ENCODE measurements at places on chromosomes 7 and 10. TPM values are rescaled to one million over a fixed set of nuclear protein-coding genes. Genes with fewer than 3 reads are reported as not detected.

ACHE gene
- 0.32 TPM for total RNA-seq

MSS51 gene
- 1.3 TPM for total RNA-seq

LRRD1 gene
- not detected for total RNA-seq

TFR2 gene
- total RNA-seq, result 16.1 TPM

UCMA gene
- total RNA-seq, result not detected

TET1 gene
- 0.24 TPM for total RNA-seq

SPDYE9 gene
- not detected for total RNA-seq

NEUROD6 gene
- total RNA-seq, result not detected

GRID2IP gene
- 0.13 TPM for total RNA-seq

MPP7 gene
- total RNA-seq, result 1.9 TPM

ZNF239 gene
- total RNA-seq, result 6.7 TPM

SYNPO2L gene
- not detected for total RNA-seq

MARVELD1 gene
- total RNA-seq, result 2.5 TPM

RPP30 gene
- 97.4 TPM for total RNA-seq

GPR15LG gene
- total RNA-seq, result not detected

EIF5AL1 gene
- total RNA-seq, result 2.2 TPM

FGFBP3 gene
- total RNA-seq, result 2.6 TPM

TRPV5 gene
- not detected for total RNA-seq

SUN3 gene
- not detected for total RNA-seq

AGMO gene
- not detected for total RNA-seq

METTL27 gene
- 0.41 TPM for total RNA-seq

AFAP1L2 gene
- total RNA-seq, result 0.45 TPM

CCL24 gene
- total RNA-seq, result not detected

SPDYE8 gene
- not detected for total RNA-seq

MACC1 gene
- total RNA-seq, result 0.19 TPM

POLR1F gene
- total RNA-seq, result 43.4 TPM

AS3MT gene
- 0.22 TPM for total RNA-seq

ZNF503 gene
- 0.30 TPM for total RNA-seq

CADPS2 gene
- total RNA-seq, result 0.16 TPM

HOXA13 gene
- total RNA-seq, result not detected

GPRIN2 gene
- total RNA-seq, result not detected

NPSR1 gene
- not detected for total RNA-seq

ASZ1 gene
- total RNA-seq, result not detected

MARCHF5 gene
- total RNA-seq, result 31.6 TPM

SCRN1 gene
- total RNA-seq, result 4.2 TPM
